HuH-7 (cell line): ENCODE measurements at places on chromosomes 7 and 10.

- no peak for DNase-seq
Observed at GRCh38 chr7:124618871-124619270, 146.7 kb downstream of the GPR37 start.

DNA sequence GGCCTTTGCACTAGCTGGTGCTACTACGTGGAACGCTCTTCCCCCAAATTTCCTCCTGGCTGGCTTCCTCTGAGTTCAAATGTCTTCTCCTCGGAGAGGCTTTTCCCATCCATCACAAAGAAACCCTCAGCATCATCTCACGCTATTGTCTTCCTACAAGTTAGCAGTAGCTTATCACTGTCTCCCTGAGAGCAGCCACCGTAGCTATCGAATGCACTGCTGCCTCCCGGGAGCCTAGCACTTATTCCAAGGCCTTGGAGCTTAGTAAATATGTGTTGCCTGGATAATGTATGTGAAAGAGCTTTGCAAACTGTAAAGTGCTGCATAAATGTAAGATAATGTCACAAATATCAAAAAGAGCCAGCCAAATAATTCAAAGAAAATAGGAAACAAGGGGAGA is 124.4 kb downstream of the KCNMA1 start:
- no peak for DNase-seq

DNA sequence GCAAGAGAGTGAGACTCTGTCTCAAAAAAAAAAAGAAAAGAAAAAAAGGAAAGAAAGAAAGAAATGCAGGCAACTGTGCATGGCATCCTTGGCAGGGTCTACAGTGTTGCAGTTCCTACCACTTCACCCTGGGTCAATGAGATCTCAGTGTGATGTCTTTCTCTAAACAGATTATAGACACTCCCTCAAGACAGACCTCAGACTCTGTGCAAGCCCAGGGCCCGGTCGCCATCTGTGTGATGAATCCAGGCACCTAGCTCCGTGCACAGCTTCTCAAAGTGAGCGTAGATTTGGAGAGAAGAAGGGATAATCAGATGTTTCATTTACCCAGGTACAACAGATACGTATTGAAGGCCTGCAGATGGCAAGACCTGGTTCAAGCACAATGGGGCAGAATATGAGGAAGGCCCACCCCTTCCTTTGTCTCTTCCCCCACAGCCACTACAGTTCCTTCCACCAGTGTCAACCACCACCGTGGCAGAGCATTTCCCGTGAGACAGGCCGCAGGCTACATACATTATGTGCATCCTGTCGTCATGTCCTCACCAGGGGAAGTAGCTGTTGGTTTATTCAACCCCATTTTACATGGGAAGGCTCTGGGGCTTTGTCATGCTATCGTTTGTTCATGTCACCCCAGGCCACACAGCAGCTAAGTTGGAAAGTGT is 471.7 kb upstream of the GALNT17 start:
- no peak for DNase-seq

DNA sequence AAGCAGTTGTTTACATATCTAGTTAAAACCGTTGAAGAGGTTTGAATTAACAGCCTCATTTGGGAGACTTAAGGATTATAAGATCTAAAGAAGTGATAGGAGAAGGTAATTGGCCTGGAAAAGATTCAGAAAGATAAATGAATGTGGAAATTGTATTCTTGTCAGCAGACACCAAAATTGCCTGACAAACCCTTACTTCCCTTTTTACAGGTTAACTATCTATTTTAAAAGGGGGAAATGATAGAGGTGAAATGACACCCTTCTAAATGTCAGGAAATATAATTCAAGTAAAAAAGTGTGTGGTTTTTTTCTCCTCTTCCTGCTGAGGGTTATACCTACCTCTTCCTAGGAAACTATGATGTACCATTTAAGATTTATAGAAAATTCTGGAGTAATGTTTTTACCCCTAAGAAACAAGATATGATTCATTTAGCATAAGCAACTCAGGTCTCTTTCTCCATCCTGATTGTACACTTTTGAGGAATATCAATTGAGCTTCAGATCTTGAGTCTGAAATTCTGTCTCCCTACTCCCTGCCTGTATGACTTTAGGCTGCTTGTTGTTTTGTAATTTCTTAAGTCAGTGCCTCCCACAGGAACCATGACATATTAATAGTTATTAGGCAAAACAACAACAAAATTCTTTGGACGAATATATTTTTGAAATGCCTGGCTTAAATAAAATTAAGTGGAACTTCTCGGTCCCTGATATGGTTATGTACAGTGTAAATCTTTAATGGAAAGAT is 250.4 kb downstream of the RNLS start:
- DNase-seq, result no peak

GRCh38 chr10:101772017-101772894 is 3.7 kb downstream of the FGF8 start:
- no peak for DNase-seq

DNA sequence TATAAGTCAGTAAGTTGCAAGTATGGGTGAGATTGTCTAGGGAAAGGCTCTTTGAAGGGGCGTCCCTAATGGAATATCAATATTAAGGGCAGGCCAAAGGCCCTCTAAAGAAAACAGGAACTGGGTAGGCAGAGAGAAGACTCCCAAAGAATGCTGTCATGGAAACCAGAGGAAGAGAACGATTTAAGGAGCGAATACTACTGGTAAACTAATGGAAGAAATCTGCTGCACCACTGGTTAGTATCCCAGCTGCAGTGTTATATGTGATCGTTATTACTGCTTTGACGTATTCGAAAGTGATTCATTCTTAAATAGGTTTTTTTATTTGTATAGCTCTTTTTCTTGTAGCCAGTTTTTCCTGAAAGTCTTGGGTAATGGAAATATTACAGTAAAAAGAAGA is 1.3 kb downstream of the CASP2 start:
- no peak for DNase-seq

- no peak for DNase-seq
Observed at GRCh38 chr7:30815388-30815854, 44.2 kb downstream of the MINDY4 start.

- no peak for DNase-seq
Observed at GRCh38 chr10:20215547-20216152, 399.4 kb downstream of the PLXDC2 start.

DNA sequence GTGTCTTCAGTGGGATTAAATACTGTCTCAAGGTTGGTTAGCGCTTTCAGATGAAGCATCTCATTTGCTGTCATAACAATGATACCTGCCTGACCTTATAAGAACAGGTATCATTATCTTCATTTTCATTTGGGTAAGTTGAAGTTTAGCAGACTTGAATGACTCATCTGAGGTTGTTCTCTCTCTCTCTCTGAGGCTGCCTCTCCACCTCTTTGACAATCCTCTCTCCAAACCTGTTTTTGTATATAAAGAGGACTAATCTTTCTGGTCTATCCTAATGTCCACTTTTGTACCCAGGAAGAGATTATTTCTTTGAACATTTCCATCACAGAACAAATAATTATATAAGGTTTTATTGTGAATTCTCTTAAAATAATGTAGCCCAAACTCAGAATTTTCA is 291.4 kb downstream of the KLF6 start:
- DNase-seq, result no peak

DNA sequence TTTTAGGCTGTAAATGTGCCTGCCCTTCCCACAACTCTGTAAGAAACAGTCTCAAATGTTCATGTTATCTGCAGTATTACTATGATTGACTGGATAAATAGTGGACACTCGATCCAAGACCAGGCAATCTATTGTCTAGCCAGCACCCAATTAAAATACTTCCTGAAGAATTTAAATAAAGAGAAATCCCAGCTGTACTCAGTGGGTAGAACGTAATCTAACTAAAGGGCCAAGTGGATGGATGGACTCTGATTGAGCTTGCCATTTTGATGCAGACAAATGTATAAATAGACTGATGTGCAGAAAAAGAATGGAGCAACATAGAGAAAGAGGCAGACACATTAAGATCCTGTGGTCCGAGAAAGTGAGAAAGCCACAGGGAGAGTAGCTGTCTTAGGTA is 158.0 kb downstream of the IPMK start:
- no peak for DNase-seq

- no peak for DNase-seq
Observed at GRCh38 chr7:99594948-99595745, 2.9 kb upstream of the TMEM225B start.

- no peak for DNase-seq
Observed at GRCh38 chr7:116167177-116167576, 43.2 kb upstream of the TES start.

DNA sequence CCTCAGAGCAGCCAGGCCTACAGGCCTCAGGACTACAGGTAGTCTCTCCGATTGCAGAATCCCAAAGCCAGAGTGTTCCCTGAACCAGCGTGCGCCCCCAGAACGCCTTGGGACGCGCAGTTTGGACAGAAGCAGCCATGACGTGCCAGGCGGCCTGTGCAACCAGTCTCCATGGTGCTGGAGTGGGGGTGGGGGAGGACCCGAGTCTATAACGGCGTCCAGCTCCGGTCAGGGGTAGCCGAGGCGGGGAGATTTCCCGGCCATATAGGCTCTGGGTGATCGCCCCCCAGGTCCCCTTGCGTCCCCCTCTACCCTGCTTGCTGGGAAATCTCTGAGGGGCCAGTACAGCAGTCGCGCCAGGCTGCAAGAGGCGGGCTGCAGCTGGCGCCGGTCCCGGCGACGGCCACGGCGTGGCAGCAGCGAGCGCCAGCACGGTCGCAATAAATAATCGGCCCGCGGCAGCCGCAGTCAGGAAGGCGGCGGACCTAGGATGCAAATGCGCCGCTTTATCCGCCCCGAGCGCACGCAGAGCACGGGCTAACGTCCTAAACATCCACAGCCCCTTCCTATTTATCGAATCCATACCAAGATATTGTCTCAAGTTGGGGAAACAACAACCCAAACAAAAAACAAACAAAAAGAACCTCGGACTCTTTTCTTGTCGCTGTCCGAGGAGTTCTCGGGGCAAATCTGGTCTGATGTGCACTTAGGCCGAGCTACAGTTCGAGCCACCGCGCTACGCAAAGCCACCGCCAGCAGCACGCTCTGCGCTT is 1.6 kb downstream of the HOXA3 start:
- peak; percentile 92 for DNase-seq
